Esophagus muscularis mucosa (tissue), 4 donors: ENCODE measurements at places on chromosomes 7 and 10. TPM values are rescaled to one million over a fixed set of nuclear protein-coding genes. Genes with fewer than 3 reads are reported as not detected.

- no peak for DNase-seq
These were observed 151.7 kb upstream of the IGFBP3 start for GRCh38 chr7:46072722-46073121.

DNA sequence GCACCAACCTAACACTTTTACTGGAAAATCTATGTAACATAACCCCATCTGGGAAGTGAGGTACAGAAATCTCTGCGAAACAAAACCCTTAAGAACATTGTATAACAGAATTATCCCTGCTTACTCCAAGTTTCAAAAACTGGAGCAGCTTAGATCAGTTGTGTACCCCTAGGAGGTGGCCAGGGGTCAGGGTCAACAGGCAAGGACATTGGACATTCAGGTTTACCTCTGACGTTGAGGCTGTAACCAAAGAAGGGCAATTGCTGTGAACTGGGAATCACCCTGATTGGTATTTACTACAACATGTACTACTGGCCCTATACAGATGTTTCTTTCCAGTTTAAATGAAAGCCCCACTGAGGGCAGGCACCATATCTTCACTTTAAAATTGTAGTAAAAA is 13.1 kb downstream of the SFXN3 start:
- no peak for DNase-seq

The HOXA2 gene
- 3.5 TPM for total RNA-seq

The RHOBTB1 gene
- total RNA-seq = 20.7 TPM

The SLC13A1 gene
- 0.11 TPM for total RNA-seq

- DNase-seq = no peak
These were observed 19.8 kb downstream of the ZNF775 start for GRCh38 chr7:150398965-150399320.

GRCh38 chr7:71710442-71710841 is 578.5 kb downstream of the GALNT17 start:
- no peak for DNase-seq

The EZH2 gene
- not detected for total RNA-seq

GRCh38 chr7:132758986-132759385 is 182.7 kb upstream of the PLXNA4 start:
- no peak for DNase-seq

The NXPH1 gene
- total RNA-seq = not detected

The AMPH gene
- total RNA-seq = 7.4 TPM

DNA sequence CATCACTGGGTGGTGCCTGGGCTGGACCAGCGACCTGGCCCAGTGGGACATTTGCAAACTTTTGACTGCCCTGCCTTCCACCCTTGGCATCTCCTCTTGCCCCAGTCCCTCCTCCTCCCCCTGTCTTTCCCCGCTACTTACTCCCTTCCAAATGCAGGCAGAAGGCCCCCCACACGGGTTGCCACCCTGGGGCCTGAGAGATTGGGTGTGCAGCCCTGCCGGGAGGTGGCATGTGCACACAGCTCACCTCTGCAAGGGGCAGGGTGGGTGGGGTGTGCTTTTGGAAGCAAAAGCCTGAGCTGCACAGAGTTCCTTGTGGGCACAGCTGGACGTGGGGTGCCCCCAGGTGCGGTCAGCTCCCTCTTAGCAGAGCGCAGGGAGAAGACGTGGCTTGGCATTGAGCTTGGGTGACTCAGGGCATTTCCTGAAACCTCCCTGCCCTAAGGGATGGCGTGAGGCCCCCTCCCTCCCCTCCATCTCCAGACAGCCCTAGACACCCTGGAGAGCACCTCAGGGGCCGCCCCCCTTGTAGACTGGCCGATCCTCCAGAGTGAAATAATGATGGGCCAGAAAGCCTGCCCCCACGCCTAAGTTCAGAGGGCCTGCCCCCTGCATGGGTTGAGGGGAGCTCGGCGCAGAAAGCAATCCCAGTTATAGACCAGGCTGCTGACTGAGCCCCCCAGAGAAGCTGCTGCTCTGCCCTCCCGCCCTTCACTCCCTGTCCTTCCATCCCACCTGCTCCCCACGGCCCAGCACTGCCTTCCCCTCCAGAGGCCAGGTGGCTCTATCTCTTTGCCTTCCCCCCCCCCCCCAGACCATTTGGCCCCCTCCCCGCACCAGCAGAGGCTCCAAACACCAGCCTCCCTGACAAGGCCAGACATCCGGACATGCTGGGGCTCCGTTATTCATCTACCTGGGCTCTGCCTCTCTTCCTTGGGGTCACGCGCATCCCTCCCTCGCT is 2.3 kb upstream of the SHH start:
- DNase-seq = no peak

DNA sequence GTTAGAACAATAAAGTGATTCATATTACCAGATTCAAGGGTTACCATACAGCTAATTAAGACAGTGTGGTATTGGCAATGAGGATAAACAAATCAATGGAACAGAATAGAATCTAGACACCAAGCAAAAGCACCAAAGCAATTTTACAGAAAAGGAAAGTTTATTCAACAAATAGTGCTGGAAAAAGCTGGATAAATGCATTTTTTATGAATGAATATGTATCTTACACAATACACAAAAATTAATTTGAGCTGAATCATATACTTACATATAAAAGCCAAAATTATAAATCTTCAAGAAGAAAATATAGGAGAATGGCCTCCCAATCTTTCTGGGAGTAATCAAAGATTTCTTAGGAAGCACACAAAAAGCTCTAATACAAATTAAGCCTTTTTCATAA is 220.4 kb upstream of the PTN start:
- DNase-seq = no peak

DNA sequence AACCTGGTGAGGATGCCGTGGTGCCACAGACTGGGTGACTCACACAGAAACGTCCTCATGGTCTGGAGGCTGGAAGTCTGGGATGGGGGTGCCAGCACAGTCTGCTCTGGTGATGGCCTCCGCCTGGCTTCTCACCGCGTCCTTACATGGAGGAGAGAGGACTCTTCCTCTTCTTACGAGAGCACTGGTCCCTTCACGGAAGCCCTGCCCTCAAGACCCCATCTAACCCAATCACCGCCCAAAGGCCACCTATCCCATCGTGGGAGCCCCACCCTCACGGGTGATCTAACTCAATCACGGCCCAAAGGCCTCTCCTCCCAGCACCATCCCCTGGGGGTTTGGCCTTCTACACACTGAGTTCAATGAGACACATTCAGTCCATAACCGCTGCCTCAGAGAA is 137.7 kb downstream of the PTPRN2 start:
- no peak for DNase-seq

GRCh38 chr10:101840102-101840684 is 3.4 kb downstream of the KCNIP2 start:
- DNase-seq = no peak
